HFF-Myc (cell line): ENCODE measurements at places on chromosomes 12 and 14.

GRCh38 chr12:52630599-52631200 lies 12.3 kb upstream of the KRT73 start:
- DNase-seq = no peak

GRCh38 chr14:28770630-28771029 lies 4.0 kb downstream of the FOXG1 start:
- no peak for DNase-seq

GRCh38 chr14:58281969-58282368 lies 16.4 kb upstream of the ARID4A start:
- DNase-seq = no peak

- no peak for DNase-seq
Observed at GRCh38 chr12:111426344-111427185, 20.8 kb downstream of the SH2B3 start.

DNA sequence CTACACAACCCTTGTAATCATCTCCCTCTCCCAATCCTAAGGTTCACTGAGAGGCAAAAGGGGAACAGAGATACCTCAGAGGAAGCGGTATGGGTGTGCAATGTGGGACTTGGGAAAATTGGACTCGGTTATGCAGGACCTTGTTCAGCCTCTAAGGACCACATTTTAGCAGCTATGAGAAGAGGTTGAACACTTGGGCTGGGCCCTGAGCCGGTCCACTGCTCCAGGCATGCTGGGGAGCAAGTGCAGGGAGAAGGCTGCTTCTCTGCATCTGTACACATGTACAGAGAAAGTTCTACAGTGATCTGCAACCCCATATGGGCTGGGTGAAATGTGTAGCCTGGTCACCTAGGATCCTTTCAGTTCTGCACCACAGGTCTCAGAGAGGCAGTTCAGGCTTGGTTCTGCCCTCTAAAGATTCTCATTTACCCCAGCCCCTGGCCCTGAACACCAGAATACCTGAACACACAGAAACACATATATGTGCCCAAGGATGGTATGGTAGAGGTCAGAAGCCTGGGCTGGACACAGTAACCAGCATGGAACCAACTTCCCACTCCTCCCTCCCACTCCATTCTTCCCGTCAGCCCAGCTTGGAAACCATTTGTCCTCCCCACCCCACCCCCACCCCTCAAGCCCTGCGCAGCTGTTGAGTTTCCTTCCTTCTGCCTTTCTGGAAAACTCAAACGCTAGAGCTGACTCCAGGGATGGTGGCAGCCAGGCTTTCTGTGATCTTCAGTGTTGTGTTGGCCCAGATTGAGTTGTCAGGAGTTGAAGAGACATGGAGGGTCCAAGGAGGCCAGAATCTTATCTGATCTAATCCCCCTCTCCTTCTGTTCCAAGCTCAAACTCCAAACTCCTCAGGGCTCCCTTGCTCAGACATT lies 10.4 kb downstream of the HOXC5 start:
- no peak for DNase-seq

- DNase-seq = no peak
Observed at GRCh38 chr14:100439781-100440180, 116.6 kb downstream of the SLC25A47 start.
